Activated CD4-positive, alpha-beta T cell treated with anti-CD3 and anti-CD28 coated beads for 4 hours (primary cell): ENCODE measurements at places on chromosomes 16 and 17.

DNA sequence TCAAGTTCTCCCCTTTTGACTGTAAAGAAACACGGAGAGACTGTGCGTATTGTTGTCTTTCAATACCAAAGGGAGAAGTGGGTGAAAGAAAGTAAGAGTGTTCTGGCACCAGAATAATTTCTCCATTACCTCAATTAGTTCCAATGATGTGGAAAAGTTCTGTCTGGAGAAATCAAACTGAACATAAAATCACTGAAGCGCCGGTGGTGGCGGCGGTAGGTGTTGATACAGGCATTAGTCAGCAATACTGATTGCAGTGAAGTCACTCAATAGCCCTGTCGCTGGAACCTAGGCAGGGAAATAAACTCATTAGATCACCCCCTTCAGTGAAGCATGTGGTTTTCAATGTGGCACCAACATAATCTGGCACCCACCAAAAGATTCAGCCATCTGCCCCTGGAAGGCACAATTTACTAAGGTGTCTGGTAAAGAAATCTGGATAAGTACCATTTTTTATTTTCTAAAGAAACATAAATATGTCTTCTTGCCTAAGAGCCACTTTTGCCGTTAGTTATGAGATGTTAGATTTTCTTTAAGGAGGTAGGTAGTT lies 274.2 kb upstream of the SOX9 start:
- no peak for DNase-seq

DNA sequence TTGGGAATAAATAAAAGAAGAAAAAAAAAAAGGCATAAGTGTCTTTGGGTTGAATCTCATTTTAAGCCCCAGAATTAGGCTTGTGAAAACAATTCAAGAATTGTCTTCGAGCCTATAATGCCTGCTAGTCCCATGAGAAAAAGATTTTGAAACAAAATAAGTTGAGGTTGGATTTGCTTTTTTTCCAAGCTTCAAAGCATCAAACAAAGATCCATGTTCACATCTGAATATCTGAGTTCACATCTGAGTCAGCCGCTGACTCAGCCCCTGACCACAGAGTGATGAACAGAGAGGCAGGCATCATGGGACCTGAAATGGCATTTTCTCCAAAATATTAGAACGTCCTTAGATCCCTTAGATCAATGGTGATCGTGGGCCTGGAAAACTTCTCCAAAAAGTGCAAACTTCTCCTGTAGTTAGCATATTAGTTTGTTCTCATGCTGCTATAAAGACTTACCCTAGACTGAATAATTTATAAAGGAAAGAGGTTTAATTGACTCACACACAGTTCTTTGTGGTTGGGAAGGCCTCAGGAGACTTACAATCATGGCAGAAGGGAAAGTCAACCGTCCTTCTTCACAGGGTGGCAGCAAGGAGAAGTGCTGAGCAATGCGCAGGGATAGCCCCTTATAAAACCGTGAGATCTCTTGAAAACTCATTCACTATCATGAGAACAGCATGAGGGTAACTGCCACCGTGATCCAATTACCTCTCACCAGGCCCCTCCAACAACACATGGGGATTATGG lies 294.6 kb upstream of the HSBP1 start:
- no peak for DNase-seq

DNA sequence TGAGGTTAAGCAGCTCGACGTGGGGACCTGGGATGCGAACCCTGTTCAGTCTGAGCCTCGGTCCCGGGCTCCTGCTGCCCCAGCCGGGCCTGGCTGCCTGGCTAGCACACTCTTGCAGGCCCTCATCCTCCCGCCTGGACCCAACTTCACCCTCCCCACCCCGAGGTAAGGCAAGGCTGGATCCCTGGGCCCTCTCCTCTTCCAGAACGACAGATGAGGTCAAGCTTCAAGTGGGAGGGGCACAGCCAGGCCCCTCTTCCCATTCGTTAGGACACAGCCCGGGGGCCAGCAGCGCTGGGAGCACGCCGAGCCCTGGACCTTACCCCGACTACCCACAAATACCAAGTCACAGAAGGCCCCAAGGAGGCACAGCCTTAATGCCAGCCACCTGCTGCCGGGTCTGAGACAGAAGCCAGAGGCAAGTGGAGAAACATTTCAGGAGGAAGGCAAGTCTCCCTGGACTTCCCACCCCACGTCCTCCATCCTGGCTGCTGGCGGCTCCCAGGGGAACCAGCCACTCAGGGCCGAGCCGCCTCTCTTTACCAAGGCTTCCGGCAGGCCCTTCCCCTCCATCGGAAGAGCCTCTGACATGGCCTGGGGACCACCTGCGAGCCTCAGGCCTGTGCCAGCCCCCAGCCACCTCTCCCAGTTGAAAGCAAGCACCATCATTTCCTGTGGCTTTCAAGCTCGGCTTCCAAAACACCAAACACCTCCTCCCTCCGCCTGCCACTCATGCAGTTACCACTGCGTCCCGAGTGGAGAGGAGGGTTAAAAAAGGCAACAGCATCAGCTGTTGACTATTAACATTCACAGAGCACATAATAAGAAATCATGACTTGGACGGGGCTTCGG lies 59.9 kb downstream of the RPH3AL start:
- DNase-seq, result no peak

DNA sequence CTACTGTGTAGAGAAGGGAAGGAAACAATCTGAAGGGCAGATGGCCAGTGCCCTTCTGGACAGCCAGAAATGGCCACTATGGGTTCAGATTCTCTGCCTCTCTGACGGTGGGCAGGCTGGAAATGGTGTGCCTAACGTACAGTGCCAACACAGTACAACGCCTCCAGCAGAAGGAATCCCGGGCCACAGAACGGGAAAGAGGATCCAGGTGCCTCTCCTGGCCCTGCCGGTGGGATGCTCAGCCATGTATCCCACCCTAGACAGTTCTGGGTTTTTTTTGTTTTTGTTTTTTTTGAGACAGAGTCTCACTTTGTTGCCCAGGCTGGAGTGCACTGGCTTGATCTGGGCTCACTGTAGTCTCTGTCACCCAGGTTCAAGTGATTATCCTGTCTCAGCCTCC lies 71.5 kb downstream of the SLC5A11 start:
- DNase-seq, result no peak

GRCh38 chr16:88352261-88353200 lies 30.2 kb upstream of the ZNF469 start:
- no peak for DNase-seq

DNA sequence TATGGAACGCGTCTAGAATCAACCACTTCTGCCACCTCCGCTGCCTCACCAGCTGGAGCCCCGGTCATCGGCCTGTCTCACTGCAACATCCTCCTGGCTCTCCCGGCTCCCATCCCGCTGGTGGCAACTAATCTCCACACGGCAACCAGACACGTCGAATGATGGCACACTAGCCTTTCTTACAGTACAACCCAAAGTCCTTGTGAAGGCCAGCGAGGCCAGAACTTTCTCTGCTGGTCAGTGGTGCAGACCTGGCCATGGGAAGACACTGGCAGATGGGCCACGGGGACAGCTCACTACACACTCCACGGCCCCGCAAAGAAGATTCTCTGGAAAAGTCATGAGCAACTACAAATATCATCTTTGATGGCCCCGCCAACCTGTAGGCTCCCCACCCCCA lies 117.6 kb downstream of the RMI2 start:
- DNase-seq, result no peak

DNA sequence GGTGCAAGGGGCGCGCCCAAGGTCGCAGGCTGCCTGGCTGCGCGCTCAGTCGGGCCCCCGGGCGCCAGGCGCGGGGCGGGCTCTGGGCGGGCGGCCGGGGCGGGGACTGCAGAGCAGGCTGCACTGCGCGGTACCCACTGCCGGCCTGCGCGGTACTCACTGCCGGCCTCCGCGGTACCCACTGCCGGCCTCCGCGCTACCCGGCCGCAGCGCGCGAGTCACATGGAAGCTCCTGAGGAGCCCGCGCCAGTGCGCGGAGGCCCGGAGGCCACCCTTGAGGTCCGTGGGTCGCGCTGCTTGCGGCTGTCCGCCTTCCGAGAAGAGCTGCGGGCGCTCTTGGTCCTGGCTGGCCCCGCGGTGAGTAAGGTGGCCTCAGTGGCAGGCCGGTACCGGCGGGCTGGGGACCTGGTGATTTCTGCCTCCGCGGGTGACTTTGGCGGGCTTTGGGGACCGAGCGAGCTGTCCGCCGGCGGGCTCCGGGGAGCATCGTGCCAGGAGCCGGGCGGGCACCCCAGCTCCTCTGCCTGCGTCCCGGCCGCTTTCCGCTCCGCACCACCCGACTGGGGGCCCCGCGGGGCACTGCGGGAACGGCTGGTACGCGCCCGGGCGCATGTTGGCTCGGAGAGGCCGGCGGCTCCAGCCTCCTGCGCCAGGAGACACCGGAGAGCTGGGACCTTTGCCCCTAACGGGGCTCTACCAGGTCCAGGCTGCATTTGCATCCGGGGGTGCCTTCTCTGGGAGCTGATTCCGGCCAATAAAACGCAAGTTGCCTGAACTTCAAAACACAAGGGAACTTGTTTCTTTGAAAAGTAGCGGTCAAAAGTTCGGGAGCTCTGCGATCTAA lies at the start of gene SLC47A1:
Gene SLC47A1 (plus strand): TSS at position 137 of the 844 bp plus-strand sequence. CDS start 86 bp downstream, at position 223.
- DNase-seq, result no peak

DNA sequence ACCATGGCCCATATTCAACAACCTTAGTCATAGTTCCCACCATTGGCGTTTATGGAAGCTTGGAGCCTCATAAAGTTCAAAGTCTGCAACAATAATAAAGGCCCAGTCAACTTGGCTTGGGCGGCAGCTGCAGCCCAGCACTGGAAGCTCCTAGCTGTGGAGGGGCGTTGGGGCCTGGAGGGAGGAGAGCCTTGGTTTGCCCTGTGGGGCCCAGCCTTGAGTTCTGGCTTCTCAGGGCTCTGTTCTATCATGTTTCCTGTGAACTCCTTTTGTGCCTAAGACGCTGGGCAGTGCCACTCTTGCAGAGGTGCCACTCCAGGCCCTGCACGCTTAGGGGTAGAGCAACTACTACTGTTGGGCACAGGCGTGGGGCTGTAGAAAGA lies 927 bp upstream of the ENGASE start:
- no peak for DNase-seq

- DNase-seq, result no peak
Measured at GRCh38 chr17:73546770-73547536, 97.3 kb downstream of the SDK2 start.

- peak; percentile 95 for DNase-seq
Measured at GRCh38 chr16:56964243-56965148, 2.7 kb downstream of the CETP start.

GRCh38 chr16:85615852-85616606 lies 2.9 kb downstream of the GSE1 start:
- peak; percentile 62 for DNase-seq

DNA sequence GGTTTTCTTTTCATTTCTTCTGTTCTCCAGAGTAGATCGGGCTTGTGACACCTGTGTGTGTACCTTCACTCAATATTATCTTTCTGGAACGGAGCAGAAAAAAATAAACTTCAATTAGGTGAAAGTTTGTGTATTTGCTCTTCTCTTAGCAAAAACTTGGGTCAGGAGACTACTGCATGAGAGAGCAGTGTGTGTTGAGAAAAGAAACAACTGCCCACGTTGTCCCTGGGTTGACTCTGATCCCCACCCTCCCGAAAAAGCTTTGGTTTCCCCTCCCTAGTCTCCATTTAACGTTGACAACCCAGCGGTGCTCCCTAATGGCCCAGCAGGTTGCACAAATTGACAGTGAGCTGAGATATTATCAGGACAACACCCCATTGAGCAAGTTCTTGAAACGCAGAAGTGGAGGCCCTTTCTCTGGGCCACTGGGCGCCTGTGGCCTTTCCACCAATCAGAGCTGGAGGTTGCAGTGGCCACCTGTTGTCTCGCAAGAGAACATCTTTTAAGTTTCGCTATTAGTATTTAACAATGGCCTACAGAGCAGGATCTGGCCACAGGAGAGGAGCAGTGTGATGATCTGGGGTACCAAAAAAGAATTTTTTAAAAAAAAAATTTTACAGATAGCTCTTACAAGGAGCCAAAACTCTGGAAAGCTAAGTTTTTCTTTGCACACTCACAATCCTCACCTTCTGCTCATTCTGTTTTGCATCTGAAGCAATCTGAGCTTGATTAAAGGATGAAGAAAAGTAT lies 1.5 kb upstream of the TOX3 start:
- DNase-seq, result no peak
